Cortex of kidney (tissue), 1 donor: ENCODE measurements at places on chromosomes 11 and 22.

- DNase-seq: no peak
These were observed 770 bp downstream of the METTL15 start for GRCh38 chr11:28108958-28109357.

DNA sequence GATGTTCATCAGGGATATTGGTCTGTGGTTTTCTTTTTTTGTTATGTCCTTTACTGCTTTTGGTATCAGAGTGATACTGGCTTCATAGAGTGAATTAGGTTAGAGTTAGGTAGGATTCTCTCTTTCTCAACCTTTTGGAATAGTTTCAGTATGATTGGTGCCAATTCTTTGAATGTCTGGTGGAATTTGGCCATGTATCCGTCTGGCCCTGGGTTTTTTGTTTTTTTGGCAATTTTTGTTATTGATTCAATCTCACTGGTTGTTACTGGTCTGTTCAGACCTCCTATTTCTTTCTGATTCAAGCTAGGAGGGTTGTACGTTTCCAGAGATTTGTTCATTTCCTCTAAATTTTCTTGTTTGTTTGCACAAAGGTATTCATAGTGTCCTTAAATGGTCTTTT, 54.4 kb downstream of the ATXN10 start:
- DNase-seq: no peak

- DNase-seq: no peak
These were observed 155.7 kb downstream of the WT1 start for GRCh38 chr11:32279672-32280071.

DNA sequence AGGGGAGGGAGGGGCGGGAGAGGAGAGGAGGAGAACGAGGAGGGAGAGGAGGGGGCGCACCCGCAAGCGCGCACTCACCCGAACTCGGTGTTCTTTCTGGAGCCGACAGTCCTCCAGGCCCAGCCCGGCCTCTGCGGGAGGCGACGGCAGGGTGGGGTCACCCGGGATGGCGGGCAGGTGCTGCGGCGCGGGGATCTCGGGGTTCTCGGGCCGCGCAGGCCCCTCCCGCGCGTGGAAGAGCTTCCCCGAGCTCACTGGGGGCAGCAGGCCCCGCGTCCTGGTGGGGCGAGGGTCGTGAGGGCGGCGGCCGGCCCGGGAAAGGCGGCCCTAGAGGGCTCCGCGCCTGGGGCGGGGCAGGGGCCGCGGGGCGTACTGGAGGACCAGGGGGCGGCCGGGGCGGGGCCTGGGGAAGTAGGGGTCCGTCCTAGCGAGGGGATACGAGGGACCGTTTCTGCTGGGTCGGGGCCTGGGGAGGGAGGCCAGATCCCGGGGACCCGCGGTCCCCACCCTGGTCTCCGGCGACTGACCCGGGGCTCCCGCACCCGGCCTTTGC, 5.2 kb downstream of the LMNTD2 start:
- no peak for DNase-seq

GRCh38 chr11:61586792-61587430, 6.0 kb upstream of the SYT7 start:
- no peak for DNase-seq

GRCh38 chr11:36034551-36035331, 90.9 kb downstream of the LDLRAD3 start:
- DNase-seq: no peak

DNA sequence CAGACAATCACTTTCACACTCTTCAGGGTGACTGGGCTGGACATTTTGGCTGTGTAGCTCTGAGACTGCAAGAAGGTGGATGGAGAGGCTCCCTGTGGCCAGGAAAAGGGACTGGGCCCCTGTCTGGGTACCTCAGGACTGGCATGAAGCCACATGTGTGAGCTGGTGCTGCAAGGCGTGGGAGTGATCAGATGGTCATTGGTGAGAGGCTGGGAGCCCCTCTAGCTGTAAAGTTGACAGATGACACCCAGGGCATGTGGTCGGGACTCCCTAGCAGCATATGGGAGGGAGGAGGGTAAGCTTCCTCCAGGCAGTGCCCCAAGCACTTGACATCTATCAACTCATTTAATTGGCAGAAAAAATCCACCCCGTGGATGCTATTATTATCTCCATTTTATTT, 18.9 kb upstream of the CABP2 start:
- no peak for DNase-seq

- no peak for DNase-seq
These were observed 1.1 kb upstream of the PPFIBP2 start for GRCh38 chr11:7512525-7513233.

DNA sequence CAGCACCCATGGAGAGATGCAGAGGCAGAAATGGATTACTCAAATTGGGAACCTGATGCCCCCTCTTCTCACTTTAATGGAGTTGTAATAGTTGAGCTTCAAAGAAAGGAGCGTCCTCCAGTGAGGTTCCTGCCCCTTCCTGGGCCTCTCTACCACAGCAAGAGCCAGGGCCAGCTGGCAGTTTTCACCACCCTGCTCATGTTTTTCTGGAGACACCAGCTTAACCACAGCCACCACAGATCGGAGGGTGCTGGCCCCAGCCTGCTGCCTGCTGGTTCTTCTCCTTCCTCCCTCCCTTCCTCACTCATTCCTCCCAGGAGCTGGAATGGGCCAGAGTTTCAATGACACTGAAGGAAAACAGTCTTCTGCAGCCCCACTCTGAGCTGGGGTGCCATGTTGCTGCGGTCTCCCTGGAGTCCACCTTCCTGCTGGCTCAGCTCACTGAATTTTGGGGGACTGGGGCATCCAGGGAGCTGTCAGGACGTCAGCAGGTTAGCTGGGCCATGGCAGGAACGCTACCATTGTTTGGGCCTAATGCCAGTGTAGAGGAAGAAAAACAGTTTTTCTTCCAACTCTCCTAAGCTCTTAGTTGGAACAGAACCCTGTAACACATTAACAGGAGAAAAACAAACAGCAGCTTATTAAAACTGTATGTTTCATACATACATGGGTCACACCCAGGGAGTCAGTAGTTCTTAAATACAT, 57.7 kb downstream of the TRAF6 start:
- no peak for DNase-seq

- no peak for DNase-seq
These were observed 7.3 kb downstream of the KCNJ1 start for GRCh38 chr11:128859563-128860441.

- DNase-seq: no peak
These were observed 252.4 kb downstream of the GRM5 start for GRCh38 chr11:88813233-88813915.
